Thyroid gland (tissue), 4 donors: ENCODE measurements at places on chromosomes 2 and 18. TPM values are rescaled to one million over a fixed set of nuclear protein-coding genes. Genes with fewer than 3 reads are reported as not detected.

GAL3ST2 gene
- not detected for total RNA-seq

GRCh38 chr2:183031911-183032794 is 6.1 kb downstream of the NCKAP1 start:
- H3K4me1 ChIP-seq, result peaks cover 40% of the 10 kb centered on the region
- H3K36me3 ChIP-seq, result no peaks in the 10 kb centered on the region
- H3K27ac ChIP-seq, result no peak overlapping the region
- H3K4me3 ChIP-seq, result no peak overlapping the region
- no peaks in the 10 kb centered on the region for H3K27me3 ChIP-seq

GRCh38 chr2:109129356-109129920 is 433 bp downstream of the SH3RF3 start:
- peak overlapping the region; percentile 45 for H3K4me3 ChIP-seq
- H3K27ac ChIP-seq, result peak overlapping the region; percentile 34
- no peaks in the 10 kb centered on the region for H3K36me3 ChIP-seq
- no peaks in the 10 kb centered on the region for H3K27me3 ChIP-seq
- peaks cover 21% of the 10 kb centered on the region for H3K4me1 ChIP-seq
- DNase-seq, result peak; percentile 10

GRCh38 chr2:23508066-23508390 is 123.0 kb downstream of the KLHL29 start:
- no peaks in the 10 kb centered on the region for H3K36me3 ChIP-seq
- no peak overlapping the region for H3K27ac ChIP-seq
- DNase-seq, result no peak
- H3K27me3 ChIP-seq, result no peaks in the 10 kb centered on the region

DNA sequence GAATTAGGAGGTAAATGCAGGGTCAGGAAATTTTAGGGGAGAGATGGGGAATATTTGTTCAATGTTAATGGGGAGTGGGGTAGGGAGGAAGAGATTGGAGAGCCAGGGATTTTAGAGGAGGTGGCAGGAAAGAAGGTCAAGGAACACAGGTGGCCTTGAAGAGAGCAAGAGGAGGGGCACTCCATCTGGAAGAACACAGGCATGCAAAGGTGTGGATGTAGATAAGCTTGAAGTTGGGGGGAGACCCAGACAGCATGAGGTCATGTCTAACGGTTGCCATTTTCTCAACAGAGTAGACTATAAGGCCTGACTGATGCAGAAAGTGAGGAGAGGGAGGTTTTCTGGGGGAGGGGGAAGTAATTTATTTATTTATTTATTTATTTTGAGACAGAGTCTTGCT is 77.5 kb downstream of the MAIP1 start:
- no peaks in the 10 kb centered on the region for H3K4me1 ChIP-seq
- H3K36me3 ChIP-seq, result no peaks in the 10 kb centered on the region
- H3K27me3 ChIP-seq, result no peaks in the 10 kb centered on the region
- H3K27ac ChIP-seq, result no peak overlapping the region
- no peak overlapping the region for H3K4me3 ChIP-seq

- H3K4me3 ChIP-seq, result no peak overlapping the region
- H3K27ac ChIP-seq, result no peak overlapping the region
- H3K36me3 ChIP-seq, result no peaks in the 10 kb centered on the region
- no peak for DNase-seq
- H3K4me1 ChIP-seq, result peaks cover 9% of the 10 kb centered on the region
Measured at GRCh38 chr2:39356922-39357639, 80.0 kb downstream of the MAP4K3 start.

ZAP70 gene
- 4.3 TPM for total RNA-seq

- no peaks in the 10 kb centered on the region for H3K27me3 ChIP-seq
- H3K4me1 ChIP-seq, result peaks cover 7% of the 10 kb centered on the region
- H3K27ac ChIP-seq, result no peak overlapping the region
- no peak for DNase-seq
Measured at GRCh38 chr2:74849228-74849892, 15.4 kb downstream of the HK2 start.

DNA sequence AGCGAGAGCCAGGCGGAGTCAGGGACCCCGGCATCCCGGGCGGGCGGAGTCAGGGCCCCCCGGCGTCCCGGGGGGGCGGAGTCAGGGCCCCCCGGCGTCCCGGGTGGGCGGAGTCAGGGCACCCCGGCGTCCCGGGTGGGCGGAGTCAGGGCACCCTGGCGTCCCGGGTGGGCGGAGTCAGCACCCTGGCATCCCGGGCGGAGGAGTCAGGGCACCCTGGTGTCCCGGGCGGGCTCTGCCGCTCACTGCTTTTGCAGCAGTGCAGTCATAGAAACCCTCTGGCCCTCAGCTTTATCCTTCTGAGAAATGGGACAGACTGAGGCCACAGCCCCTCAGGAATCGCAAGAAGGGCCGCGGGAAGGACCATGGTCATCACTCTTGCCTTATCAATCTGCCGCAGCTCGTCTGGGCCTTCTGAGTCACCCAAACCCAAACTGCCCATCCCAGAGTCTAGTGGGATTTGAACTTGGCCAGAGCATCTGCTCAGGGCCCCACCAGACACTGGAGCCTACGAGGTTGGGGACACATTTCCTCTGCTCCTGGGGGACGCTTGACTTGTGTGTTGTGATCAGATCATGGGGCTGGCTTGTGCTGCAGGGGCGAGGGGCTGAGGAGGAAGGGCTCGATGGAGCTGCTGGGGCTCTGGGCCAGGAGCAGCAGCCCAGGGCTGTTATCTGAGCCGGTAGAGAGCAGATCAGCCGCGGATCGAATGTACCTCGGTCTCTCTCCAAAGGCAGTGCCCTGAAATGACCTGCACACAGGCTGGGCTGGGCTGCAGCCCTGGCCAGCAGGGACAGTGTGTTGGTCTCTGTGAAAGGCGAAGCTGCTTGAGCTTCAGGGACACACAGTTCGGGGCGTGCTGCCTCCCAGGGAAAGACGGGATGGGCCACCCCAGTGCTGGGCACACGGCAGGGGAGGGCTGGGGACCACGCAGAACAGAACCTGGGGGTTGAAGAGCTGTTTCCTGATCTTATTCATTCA is 290.1 kb upstream of the HDAC4 start:
- DNase-seq, result no peak
- no peak overlapping the region for H3K4me3 ChIP-seq
- H3K36me3 ChIP-seq, result no peaks in the 10 kb centered on the region
- no peak overlapping the region for H3K27ac ChIP-seq
- no peaks in the 10 kb centered on the region for H3K4me1 ChIP-seq

- H3K36me3 ChIP-seq, result no peaks in the 10 kb centered on the region
- H3K4me3 ChIP-seq, result no peak overlapping the region
- DNase-seq, result no peak
- no peaks in the 10 kb centered on the region for H3K4me1 ChIP-seq
- no peaks in the 10 kb centered on the region for H3K27me3 ChIP-seq
Measured at GRCh38 chr2:67996772-67997527, 65.9 kb downstream of the C1D start.

UNC80 gene
- total RNA-seq, result 3.8 TPM

DNA sequence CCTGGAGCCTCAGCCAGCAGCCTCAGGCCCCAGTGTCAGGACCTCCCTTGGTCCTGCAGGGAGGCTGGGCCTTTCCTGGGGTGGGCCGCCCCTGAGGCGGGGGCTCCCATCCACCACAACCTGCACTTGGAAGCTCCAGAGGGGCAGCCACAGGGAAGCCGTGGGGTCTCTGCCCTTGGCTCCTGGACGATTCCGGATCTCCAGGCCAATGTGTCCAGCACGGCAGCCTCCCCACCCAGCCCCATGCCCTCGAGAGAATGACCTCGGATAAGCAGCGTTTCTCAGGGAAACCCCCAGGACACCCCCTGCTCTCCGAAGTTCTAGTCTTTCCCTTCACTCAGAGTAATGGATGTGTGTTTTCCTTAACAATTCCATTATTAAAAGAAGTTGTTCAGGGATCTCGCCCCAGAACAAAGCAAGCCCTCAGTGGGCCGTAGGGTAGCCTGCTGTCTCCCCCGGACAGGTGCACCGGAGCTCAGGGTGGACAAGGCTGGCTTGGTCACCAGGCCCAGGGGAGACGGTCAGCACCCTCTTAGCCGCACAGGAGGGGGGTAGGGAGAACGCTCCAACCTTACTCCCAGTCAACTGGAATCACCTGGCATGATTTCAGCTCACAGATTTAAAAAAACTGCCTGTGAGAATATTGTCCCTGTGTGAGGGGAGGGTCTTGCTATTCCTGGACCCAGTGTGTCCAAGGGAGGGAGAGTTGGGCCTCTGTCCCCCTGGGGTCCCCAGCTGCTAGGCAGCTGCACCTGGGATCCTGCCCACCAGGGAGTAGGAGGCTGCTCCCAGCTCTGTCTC is 72.2 kb upstream of the OTOS start:
- peak overlapping the region; percentile 58 for H3K27ac ChIP-seq
- H3K27me3 ChIP-seq, result no peaks in the 10 kb centered on the region
- H3K4me1 ChIP-seq, result peaks cover 20% of the 10 kb centered on the region
- H3K36me3 ChIP-seq, result no peaks in the 10 kb centered on the region
- DNase-seq, result no peak
- no peak overlapping the region for H3K4me3 ChIP-seq

SLC4A5 gene
- total RNA-seq, result 94.5 TPM

ERFE gene
- 15.3 TPM for total RNA-seq

DNA sequence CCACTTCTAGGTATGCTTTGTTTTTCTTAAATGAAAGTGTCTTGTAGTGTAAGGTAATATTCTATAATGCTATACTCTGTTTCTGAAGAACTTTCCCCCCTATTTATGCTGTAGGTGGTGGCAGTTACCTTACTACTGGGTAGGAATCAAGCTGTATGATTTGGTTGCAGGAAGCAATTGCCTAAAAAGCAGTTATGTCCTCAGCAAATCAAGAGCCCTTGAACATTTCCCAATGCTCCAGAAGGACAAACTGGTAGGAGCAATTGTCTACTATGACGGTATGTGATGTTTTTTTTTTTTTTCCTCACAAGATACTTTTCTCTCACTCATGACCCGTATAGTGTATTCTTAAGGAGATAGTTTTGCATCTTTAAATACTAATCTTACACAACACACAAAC is 77.0 kb downstream of the GPD2 start:
- H3K4me3 ChIP-seq, result no peak overlapping the region
- H3K4me1 ChIP-seq, result peaks cover 12% of the 10 kb centered on the region
- H3K27ac ChIP-seq, result no peak overlapping the region
- H3K27me3 ChIP-seq, result no peaks in the 10 kb centered on the region
- no peaks in the 10 kb centered on the region for H3K36me3 ChIP-seq

SERPINB7 gene
- total RNA-seq, result not detected

LRRFIP1 gene
- total RNA-seq, result 101 TPM
